CD4-positive, alpha-beta T cell treated with Interleukin-10 for 1 hour (primary cell): ENCODE measurements at places on chromosomes 7 and 10.
A peak's percentile ranks its signal among the peaks of the same experiment; 100 is the strongest.

DNA sequence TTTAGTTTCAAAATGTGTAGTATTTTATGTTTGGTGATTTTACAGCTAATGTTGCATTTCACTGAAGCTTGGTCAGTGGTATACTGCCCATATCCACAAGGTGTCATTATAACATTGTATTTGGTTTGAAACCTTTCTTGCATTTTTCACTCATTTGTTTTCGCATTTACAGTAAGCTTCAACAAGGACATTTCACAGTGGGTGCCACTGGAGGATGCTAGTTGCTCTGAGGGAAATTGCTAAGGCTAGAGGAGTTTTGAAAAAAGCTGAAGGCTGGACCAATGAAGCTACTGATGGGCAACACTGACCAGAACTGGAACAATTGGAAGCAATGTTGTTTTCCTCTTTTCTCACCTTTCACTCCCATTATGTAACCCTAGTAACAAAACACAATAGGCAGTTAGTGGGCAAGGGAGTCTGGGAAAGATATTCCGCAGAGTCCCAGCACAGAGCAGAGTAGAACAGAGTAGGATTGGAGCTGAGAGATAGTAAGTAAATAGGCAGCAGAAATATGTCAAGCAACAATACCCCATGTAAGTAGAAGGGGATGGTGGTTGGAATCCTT is 23.6 kb upstream of the SRI start:
- DNase-seq, result peak; percentile 12

DNA sequence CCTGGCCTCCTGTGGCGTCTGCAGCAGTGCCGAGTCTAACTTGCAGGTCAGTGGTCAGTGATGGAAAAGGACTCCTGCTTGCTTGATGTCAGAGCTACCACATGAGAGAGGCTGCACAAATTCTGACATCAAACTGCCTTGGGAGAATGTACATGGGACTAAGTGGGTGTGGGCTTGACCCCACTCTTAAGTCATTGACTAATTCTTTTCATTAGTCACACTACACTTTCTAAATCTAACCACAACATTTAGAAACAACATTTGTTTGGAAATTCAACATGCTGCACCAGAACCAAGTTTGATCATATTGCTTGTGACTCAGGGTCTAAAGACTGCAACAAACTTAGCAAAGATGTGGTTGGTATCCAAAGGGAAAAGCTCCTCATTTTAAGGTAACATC is 24.4 kb upstream of the CDC14C start:
- no peak for DNase-seq

- no peak for DNase-seq
These were observed 98.1 kb upstream of the DNAAF5 start for GRCh38 chr7:628402-628763.

GRCh38 chr10:46228563-46229071 is 58.2 kb upstream of the ANTXRL start:
- peak; percentile 58 for DNase-seq

GRCh38 chr7:44797329-44798258 is 1.1 kb downstream of the PPIA start:
- peak; percentile 90 for DNase-seq

- DNase-seq, result no peak
These were observed 49.9 kb upstream of the TMEM26 start for GRCh38 chr10:61503051-61503450.

- DNase-seq, result no peak
These were observed 132.7 kb downstream of the PRPF18 start for GRCh38 chr10:13719425-13719824.

DNA sequence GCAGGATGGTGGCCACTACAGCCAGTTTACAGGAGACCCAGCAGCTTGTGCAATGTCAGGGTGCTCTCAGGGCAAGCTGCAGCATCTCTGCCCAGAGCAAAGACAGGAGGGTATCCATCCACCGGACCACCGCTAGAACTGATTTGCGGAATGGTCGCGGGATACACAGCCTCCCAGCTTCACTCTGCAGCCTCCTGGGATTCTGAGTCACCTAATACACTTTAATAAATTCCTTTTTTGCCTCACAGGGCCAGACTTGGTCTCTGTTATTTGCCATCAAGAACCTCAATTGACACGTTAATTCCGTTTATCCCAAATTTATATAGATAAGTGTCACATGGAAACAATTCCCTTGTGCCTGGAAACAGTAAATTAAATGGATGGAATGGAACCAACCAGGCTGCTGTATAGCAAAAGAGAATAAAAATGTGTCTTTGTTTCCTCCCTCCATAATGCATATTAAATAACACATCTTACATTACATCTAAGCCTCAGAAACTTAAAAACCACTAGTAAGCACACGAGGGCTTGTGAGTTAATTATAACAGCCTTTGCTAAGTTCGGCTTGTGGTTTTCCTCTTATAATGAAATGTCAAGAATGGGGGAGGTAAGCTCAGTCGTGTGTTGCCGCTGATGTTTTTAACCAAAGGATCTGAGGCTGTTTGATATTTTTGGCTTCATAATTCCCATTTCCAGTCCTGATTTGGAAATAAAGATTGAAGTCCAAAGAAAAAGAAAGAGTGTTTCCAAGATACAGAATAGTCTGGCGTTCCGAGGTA is 52.1 kb downstream of the ADRB1 start:
- DNase-seq, result peak; percentile 15
